ENCODE measurements at places on chromosomes 4 and X.

- DNase-seq, result no peak
Measured at GRCh38 chr4:27684610-27685011, 824.0 kb downstream of the STIM2 start.

GRCh38 chr4:79290376-79290775 is 35.5 kb downstream of the NAA11 start:
- no peak for DNase-seq

- DNase-seq, result no peak
Measured at GRCh38 chr4:101885574-101885973, 95.0 kb downstream of the BANK1 start.

GRCh38 chr4:174919886-174920423 is 1.8 kb downstream of the ADAM29 start:
- no peak for DNase-seq

DNA sequence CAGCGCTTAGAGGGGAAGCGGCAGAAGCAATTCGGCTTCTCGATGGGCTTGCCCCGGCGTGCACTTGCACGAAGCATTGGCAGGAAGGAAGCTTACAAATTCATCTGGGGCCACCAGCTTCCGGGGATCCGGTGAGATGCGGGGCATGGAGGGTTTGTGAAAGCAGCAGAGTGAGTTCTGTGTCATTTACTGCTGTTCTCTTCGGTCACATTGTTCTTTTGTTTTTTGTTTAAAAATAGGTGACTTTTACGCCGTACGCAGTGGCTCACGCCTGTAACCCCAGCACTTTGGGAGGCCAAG is 47.0 kb downstream of the ASMT start:
- DNase-seq, result no peak

DNA sequence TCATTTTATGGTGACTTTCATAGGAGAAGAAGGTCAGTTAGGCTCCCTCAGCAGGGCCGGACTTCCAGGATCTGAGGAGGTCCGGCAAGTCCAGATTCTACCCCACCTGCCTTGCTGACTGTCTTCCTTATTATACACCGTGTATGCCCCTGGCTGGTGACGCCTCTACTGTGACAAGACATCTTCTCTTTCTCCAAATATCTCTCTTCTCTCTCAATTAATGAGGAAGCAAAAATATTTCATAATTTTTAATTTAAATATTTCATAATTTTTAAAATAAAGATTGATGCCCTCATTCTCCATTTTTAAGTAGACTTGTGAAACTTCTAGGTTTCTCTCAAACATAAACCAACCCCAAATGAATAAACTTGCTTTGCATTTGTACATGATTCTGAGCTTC is 202.5 kb downstream of the NSUN7 start:
- DNase-seq, result no peak

- no peak for DNase-seq
Measured at GRCh38 chr4:180937083-180937482, 1306.1 kb upstream of the TENM3 start.

Measured in stimulated activated CD8-positive, alpha-beta memory T cell treated with anti-CD3 and anti-CD28 coated beads, Interleukin-7, amount 100 ng/mL, for 48 hours (primary cell).